GM19239 (cell line): ENCODE measurements at places on chromosomes 3 and 15.

DNA sequence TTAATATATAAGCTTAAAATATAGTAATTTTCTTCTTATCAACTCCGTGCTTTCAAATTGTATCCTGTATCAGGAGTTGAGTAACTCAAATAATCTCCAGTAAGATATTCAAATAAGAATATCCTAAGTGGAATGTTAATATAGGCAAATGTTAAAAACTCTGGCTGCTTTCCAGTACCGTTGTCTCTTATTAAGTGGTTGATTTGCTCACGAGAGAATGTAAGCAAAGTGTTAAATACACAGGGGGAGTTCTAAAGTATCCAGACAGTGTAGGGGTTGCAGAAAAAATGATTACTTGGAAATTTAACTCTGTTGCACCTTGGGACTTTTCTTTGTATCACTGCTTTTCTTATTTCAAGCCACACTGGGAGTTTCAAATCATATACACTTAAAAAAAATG is 478.9 kb upstream of the TBL1XR1 start:
- no peak for DNase-seq

GRCh38 chr3:122969585-122970469 is 57.7 kb downstream of the SEMA5B start:
- no peak for DNase-seq

DNA sequence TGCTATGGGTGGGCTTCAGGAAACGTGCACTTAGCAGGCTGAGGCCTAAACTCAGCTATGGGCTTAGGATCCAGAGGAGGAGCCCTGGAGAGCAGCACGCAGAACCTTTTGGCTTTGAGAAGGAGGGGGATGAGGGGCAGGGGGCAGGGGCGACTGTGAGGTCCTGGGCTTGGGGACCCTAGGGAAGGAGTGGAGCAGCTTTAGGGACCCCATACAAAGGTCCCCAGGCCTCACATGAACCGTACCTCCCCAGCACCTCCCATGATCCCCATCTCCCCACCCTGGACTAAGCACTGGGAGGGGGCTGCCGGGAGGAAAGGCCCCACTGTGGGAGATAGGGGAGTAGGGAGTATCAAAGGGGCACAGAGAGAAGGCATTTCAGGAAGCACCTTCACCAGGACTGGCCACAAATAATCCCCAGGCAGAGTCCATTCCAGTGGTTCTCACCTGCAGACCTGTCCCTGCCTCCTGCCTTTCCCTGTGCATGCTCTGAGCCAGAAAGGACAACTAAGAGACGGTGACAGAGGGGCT is 62.0 kb upstream of the KLF13 start:
- DNase-seq, result no peak

DNA sequence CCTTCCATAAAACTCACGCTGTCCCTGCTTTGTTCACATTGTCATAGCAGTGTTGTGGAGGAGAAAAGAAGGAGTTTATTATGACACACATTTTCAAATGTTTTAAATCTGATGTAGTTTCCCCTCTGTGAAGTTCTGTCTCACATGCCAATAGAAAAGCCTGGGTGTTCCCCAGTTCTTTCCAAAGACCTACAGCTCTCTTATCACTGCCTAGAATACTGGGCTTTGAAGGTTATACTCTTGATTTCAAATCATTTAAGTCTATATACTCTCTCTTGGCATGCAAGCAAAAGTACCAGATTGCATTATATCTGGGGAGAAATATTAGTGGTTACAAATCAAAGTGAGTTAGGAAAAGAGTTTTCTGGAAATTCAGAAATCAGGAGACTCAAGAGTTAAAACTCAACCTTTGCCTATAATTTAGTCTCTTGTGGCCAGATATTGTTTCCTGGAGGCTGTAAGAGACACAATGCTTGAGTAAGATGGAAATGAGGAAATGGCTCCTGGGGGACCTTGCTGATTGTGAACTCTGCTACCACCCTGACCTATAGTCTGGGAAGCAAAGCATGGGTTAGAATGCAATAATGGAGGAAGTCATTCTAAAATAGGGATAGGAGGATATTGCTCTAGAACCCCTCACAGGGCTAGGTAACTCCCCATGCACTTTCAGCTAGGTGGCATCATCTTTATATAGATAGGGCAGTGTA is 182.8 kb downstream of the KCNAB1 start:
- DNase-seq, result no peak

DNA sequence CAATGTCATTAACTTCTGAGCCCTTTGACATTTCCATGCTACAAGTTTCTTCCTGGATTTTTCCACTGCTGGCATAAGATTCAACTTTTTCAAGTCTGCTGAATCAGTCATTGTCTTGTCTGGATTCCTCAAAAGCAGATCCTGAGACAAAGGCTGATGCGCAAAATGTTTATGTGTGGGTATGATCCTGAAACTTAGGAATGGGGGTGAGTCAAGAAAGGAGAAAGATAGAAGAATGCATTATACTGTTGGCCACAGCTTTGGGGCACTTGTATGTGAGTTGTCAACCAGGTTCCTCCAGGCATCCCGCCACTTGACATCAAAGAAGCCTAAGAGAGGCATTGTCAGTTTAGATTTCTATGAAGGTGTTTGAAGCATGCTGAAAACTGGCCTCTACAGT is 50.4 kb downstream of the FOXB1 start:
- no peak for DNase-seq

DNA sequence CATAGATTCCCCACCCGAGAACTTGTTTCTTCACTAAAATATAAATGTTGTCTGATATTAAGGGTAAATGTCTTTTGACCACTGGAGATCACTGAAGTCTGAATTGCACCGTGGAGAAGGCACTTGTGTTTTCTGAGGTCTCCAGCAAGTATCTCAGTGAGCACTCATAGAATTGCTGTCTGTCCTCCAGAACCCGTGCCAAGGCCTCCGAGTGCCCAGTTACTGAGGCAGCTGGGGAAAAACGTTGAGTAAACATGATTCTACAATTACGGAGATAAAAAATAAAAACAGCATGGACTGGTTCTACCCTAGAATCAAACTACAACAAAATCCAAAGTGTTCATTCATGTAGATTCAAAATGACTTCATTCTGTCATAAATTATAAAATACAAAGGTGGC is 60.0 kb downstream of the MLH1 start:
- DNase-seq, result no peak

DNA sequence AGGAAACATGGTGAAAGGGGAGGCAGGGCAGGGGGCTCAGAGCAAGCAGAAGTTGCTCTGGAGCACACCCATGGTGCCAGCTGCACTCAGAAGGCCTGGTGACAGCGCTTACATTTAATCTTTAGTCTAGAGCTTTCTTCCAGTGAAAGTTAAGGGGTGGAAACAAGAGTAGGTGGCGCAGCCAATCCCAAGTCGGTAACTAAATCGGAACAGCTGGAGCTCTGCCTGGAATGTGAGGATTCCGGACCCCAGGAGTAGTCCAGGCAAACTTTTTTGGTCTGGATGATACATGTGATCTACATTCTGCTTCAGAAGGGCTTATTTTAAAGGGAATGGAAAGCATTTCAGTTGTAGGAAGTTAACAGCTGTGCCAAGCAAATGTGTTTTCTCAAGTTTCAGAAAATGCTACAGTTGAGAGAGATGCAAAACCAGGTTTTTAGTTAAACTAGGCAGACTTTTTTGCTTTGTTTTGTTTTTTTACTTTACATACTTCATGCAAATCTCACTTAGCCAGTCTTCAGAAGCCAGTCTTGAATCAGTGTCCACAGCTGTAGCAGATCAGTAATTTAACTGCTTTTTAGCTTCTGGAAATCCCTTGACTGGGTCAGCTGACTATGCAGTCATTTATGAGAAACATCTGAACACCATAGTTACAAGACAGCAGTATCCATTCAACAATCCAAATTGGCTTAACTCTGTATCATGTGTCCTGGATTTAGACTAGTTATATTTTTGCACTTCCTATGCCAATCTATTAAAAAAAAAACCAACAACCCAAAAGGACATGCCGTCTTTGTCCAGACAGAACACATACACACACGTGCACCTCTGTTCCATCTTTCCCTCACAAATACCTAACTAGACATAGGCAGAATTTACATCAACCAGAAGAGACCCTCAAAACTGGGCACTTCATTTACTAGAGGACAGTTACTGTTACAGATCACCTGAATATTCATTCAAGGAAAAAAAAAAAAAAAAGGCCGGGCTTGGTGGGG is 33.2 kb downstream of the ZNF106 start:
- peak; percentile 27 for DNase-seq

GRCh38 chr3:183193762-183194689 is 31.5 kb upstream of the LAMP3 start:
- no peak for DNase-seq

DNA sequence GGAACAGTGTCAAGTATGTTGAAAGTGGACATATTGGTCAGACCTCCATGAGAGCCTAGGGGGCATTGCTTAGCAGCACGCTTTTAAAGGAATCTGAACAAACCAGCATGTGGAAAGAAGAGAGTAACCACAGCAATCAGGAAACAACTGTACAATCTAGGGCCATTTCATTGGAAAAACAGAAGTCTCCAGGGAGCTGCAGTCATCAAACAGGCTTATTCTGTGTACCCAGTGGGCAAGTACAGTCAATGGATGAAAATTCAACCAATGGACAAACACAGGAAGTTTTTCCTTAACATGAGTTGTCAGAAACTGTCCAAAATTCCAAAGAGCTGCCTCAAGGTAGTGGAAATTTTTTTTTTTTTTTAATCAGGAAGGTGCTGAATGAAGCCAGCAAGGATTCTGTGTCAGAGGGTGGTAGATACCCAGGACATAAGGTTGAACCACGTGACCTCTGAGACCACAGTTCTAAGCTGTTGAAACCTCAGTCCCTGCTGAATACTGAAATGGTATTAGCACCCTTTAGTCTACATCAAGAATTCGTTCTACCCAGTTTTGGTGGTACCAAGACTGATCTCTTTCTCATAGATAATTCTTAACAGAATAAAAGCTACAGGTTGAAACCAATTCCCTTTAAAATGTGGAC is 4.4 kb upstream of the DLG1 start:
- no peak for DNase-seq

DNA sequence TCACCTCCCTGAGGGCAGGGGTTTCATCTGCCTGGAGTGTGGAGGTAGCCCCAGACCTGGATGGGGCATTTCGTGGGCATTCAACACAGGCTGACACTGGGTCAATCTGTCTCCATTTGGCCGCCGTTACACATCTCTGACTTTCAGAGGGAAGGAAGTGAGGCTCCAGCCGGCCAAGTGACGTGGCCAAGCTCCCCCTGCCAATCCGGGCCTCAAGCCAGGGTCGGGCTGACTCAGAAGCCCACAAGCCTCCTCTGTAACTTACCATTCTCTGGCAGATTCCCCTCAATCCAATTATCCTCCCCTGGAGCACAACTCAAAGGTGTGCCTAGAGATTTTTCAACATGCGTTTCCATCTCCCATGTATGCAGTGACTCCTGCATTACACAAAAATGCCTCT is 227.6 kb downstream of the KLF13 start:
- DNase-seq, result no peak

DNA sequence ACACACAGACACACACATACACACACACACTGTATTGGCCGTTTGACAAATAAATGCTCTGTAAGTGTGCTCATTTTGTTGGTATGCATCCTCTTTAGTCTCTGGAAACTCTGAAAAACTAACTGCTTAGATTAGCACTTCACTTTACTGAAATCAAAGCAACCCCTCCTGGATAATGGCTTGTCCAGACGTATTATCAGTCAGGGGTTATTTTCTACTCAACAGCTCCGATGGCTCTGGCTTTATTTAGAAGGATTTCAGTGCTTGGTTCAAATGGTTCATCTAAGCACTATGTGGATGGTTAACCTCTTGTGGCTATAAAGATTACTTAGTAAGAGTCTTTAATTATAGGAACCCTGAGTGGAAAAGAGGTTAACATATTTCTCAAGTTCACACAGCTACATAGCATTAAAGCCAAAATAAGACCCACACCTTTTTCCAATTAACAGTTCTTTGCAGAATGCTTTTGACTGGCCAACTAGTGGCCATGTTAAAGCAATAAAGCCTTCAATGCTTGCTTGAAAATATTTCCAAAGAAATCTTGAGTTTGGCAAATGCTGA is 516.1 kb upstream of the NAALADL2 start:
- no peak for DNase-seq

GRCh38 chr3:194766845-194767244 is 81.2 kb downstream of the FAM43A start:
- DNase-seq, result no peak

DNA sequence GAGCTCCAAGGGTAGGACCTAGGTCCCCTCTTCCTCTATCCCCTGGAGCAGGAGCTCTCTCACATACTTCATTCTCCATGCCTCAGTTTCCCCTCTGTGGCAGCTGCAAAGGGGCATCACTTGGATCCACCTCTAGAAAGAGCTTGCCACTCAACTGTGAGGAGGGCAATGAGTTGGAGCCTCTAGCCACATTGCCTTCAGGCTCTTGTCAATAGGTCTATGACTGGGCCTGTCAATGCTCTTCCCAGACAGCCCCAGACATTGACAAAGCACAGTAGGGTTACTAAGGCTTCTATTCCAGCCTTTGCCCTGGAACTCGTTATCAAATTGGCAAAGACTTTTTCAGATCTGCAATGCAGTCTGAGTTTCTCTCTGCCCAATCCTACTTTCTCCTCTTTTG is 4.4 kb upstream of the VIPR1 start:
- no peak for DNase-seq

DNA sequence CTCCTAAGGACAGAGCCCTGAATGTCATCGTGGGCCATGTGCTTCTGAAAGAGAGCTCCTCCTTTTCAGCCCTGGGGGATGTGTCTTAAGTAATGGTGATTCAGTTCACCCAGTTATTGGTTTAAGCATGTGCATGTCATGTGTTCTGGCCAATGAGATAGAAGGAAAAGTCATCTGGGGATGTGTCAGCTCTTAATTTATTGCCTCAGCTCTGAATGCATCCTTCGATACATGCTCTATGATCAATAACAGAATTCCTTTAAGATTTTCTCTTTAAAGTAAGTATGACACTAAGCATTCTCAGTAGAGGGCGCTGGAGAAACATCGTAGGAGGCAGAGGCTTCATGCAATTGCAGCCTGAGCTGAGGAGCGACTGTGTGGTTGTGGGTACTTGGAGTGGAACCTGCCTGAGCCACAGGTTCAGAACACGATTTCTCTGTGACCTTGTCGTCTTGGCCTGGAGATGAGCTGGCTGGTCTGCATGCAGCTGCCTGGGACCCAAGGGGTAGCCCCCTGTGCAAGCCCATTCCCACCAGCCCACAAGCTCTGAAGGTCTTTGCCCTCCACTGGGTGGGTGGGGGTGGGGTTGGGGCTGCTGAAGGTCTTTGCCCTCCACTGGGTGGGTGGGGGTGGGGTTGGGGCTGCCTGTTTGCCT is 69.5 kb downstream of the C3orf38 start:
- peak; percentile 16 for DNase-seq

DNA sequence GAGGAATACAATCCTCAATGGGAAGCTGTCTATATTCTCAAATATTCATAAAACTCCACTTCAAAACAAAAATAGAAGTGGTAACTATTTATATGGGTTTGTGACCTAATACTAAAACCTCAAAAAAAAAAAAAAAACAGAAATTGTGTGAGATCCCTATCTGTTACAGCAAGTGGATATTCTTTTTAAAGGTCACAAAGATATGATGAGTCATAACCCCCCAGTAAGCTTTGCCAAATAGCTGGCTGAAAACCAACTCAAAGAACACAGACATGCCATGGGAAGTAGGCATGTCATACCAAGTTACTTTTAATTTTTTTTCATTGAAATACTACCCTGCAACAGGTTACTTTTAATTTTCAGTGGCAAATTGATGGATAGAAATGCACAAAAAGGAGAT is 62.5 kb downstream of the CBLB start:
- no peak for DNase-seq
